Stimulated activated CD8-positive, alpha-beta memory T cell treated with anti-CD3 and anti-CD28 coated beads, Interleukin-15, amount 100 ng/mL, for 24 hours (primary cell): ENCODE measurements at places on chromosomes 1 and 21.

DNA sequence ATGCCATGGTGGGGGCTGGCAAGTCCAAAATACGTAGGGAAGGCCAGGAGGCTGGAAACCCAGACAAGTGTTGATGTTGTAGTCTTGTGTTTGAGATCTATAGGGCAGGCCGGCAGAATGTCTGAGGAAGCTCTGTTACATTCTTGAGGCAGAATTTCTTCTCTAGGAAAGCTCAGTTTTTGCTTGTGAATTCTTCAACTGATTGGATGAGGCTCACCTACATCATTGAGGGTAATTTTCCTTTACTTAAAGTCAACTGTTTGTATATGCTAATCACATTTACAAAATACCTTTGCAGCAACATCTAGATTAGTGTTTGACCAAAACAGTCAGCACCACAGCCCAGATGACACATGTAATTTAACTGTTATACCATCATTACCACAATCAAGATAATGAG is 37.0 kb downstream of the PATJ start:
- DNase-seq, result no peak

DNA sequence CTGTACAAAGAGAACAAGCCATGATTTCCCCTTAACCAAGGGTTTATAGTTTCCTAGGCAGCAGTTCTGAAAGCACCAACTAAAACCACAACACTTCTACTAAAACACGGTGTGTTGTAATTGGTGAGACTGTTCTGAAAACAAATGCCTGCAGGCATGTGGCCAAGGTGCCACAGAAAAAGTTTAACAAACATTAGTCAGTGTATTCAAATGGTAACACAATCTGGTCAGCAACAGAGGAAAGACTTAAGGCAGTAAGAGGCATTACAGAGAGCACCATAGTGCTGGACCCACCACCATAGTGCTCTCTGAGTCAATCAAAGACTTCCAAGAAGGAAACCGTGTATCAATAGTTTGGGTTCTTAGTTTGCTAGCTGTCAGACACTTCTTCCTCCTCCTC is 16.7 kb downstream of the SNIP1 start:
- DNase-seq, result no peak

DNA sequence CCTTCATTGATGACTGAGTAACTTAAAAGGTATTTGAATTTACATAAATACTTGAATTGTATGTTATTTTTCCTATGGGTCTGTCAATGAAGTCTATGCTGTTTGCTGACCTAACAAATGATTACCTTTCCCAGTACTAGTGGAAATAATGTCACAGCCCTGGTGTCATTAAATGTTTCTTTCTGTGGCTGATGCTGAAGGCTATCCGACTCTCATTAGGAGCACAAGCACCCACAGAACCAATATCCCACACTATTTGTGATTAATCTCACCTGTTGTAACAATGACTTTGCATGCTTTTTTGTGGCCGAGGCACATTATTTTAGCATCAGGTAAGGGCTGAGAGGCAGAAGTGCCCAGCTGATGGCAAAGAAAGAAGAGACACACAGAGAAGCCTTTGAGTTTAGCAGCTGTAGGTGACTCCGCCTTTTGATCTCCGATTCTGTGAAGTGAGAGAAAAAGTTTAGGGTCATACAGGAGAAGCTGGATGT is 25.8 kb upstream of the TRIM45 start:
- no peak for DNase-seq

- no peak for DNase-seq
Measured at GRCh38 chr21:27134516-27134915, 167.6 kb upstream of the ADAMTS5 start.

DNA sequence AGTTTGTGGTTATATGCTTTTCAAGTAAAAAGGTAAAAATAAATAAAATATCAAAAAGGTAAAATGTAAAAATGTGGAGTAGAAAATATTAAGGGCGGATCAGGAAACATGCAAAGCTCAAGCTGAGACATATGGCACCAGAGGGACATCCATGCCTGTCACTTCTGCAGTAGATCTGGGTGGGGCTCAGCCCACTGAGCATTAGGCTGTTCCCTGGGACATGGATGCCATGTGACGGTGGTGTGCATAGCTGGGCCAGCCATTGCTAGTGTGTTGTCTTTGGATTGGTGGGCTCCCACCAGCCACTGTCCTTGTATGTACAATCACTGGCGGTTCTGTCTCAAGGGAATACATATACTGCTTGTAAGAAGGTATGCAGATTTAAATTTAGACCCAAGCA is 3.0 kb downstream of the TTC13 start:
- DNase-seq, result no peak

- DNase-seq, result no peak
Measured at GRCh38 chr1:2173546-2174347, 20.8 kb downstream of the FAAP20 start.

DNA sequence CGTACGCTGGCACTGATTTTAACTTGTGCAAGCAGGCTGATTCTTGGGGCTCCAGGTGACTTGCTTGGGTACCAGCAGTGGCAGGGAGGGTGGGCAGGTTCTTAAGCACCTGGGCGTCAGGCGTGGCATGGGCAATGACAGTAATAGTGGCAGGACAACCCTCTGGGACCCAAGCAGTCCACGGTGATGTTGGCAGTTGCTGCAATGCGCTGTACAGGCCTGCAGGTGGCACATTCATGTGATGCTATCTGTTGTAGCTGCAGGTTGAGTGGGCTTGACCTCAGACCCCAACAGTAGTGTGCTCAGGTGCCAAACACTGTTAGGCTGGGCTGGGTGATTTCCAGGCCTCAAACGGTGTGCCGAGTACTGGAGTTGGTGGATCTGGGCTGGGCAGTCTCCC is 10.2 kb upstream of the OR10J4 start:
- no peak for DNase-seq

- DNase-seq, result no peak
Measured at GRCh38 chr1:67018574-67018973, 35.4 kb downstream of the SLC35D1 start.

- DNase-seq, result no peak
Measured at GRCh38 chr1:109238382-109238781, 11.0 kb upstream of the CELSR2 start.
